Cerebellum (tissue), 4 donors: ENCODE measurements at places on chromosomes 12 and 14. TPM values are rescaled to one million over a fixed set of nuclear protein-coding genes. Genes with fewer than 3 reads are reported as not detected.

GRCh38 chr12:51636581-51636980 lies 45.5 kb downstream of the SCN8A start:
- DNase-seq, result no peak

- DNase-seq, result no peak
These were observed 5.1 kb upstream of the PAPLN start for GRCh38 chr14:73231981-73232851.

- no peak for DNase-seq
These were observed 26.0 kb upstream of the IL22 start for GRCh38 chr12:68279227-68280054.

DNA sequence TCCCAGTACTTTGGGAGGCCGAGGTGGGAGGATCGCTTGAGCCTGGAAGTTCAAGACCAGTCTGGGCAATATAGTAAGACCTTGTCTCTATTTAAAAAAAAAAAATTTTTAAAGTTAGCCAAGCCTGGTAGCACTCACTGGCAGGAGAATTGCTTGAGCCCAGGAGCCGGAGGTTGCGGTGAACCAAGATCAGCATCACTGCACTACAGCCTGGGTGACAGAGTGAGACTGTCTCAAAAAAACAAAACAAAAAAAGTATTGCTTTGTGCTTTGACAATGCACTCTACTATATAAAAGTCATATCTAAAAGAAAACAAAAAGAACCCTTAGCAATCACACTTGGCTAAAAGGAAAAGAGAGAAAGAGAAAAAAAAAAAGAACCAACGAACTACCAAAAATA lies 26.8 kb downstream of the GNPTAB start:
- DNase-seq, result no peak

- DNase-seq, result no peak
These were observed 47.1 kb downstream of the IGF1 start for GRCh38 chr12:102433304-102433703.

GRCh38 chr14:60722357-60723115 lies 1.6 kb downstream of the SIX4 start:
- peak; percentile 15 for DNase-seq

DNA sequence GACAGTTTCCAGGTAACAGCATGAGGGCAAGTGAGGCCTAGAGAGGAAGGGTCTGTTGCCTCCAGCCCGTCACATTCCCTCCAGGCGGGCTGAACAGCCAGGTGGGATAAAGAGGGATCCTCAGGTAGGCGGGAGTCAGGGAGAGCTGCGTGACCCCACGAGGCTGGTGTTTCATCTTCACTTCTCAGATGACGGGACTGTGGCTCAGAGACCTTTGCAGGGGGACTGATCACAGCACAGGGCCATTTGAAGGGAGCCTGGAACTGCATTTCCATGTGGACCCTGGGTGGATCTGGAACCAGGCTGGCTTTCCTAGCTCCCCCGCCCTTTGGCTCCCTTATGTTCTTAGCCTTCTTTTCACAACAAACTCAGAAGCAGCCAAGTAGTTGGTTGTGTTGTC lies 37.4 kb downstream of the SH2B3 start:
- DNase-seq, result no peak

DNA sequence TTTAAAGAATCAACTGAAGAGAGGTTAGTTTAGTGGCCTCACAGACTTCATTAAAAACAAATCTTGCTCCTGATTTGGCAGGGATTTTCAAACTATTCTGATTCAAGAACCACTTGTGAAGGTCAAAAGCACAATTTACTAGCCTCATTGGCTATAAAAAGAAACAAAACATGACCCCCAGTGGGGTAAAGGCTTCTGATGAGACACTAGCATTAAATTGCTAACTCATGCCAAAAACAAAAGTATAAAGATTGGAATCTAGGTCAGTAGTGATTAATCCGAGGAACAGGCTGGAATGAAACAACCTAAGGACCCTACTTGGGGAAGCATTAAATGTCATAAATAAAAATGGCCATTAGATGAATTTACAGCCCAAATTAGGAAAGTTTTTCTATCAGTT lies 312.3 kb downstream of the PAWR start:
- no peak for DNase-seq

DNA sequence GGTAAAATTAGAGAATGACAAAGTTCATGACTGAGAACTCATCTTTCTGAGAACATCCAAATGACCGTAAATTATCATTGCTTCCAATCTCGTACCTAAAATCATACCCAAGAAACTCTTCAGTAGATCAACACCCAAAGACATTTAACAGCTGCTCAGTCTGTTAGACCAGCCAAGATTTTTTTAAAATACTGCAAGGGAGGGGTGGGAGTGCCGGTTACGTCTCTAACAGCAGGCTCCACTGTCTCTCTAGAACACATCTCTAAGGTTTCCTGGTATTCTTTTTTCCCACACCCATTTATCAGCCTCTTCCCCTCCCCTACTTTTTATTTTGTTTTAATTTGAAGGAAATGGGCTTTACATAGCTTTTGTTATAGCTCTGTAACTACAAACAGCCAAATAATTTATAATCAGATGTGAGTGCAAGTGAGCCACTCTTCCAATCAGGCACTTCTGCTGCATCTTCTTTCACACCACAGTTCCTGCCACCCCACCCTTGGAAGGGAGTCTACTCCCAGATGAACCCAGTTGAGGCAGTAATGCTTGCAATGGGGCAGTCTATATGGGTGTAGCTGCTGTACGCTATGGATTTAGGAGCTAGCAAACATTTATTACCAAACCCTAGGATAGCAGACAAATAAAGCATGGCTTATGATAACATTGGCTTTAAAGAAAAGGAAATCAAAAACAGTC lies 21.9 kb downstream of the PTPRB start:
- DNase-seq, result no peak

DNA sequence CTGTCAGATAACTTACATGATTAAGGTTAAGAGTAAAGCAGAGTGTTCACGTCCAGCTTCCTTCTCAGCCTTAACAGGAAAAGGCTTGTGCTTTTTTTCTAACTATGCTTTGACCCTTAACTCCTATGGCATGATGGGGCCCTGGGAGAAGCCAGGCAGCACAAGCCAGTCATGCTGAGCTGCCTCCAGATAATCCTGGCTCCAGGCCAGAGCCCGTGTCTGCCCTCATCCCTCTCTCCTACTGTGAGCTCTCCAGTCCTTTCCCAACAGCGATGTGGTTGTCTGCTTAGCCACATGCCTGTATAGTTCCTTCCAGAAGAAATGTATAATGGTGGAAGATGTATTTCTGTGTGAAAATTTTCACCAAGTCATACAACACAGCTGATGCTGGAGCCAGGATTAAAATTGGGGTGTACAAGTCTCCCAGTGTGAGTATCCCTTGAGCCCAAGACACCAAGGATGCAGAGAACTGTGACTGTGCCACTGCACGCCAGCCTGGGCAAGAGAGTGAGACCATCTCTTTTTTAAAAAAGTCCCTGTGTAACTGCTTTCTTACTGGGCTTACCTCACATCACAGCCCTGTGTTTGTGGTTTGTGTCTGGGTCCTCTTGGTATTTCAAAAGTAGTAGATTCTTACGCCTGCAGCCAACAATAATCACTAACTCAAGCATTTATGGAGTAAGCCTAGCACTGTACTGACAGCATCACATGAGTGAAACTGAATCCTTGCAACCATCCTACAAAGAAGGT lies 7.9 kb upstream of the ITFG2 start:
- peak; percentile 71 for DNase-seq

GRCh38 chr14:68626386-68626785 lies 166.5 kb downstream of the ZFP36L1 start:
- no peak for DNase-seq

DNA sequence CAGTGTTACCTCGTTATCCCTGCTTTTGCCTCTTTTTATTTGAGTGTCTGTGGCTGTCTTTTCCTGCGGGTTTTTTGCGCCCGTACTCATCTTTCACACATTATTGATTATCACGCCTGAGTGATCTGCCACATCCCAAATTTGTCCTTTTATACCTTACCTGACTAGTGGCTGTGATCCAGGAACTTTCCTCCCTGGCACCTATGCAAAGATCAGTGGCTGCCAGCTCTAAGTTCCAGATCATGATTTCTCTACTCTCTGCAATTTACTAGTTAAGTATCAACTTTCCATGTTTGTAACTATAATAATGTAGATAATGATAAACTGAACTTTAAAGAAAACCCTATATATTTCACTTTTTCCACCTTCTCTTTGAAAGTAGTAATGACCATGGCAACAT lies 36.9 kb downstream of the PLEKHA5 start:
- no peak for DNase-seq

- DNase-seq, result no peak
These were observed 318.1 kb downstream of the AEBP2 start for GRCh38 chr12:19757317-19757877.

- DNase-seq, result peak; percentile 11
These were observed 88.3 kb downstream of the OTOGL start for GRCh38 chr12:80187660-80188090.

DNA sequence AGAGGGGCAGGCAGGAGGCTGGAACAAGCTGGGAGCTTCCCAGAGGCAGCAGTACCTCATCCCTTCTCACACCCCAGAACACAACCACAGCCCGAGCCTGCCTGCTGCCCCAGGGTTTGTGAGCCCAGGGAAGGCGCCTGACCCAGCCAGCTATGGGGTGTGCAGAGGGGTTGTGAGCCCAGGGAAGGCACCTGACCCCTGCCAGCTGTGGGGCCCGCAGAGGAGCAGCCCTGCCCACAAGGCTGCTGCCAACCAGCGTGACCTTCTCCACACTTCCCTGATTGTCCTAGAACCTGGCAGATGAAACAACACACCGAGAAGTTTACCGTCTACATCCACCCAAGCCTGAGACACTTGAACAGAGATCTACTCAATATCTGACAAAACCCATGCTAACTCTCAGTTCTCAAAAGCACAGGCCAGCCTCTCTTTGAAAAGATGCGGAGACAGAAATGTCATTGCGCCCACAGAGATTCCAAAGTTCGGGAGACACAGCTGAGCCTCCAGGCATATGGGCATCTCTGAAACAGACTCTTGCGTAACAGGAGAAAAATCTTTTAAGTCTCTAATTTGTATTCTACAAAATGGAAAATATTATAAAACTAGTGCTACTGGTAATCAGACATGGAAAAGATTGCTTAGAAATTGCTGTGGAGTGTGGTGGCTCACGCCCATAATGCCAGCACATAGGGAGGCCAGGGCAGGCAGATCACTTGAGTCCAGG lies 47.3 kb downstream of the SFSWAP start:
- DNase-seq, result no peak

- DNase-seq, result no peak
These were observed 64.3 kb upstream of the RBM19 start for GRCh38 chr12:114030451-114030850.

GRCh38 chr12:109202770-109203169 lies 86.4 kb downstream of the ACACB start:
- DNase-seq, result no peak

DNA sequence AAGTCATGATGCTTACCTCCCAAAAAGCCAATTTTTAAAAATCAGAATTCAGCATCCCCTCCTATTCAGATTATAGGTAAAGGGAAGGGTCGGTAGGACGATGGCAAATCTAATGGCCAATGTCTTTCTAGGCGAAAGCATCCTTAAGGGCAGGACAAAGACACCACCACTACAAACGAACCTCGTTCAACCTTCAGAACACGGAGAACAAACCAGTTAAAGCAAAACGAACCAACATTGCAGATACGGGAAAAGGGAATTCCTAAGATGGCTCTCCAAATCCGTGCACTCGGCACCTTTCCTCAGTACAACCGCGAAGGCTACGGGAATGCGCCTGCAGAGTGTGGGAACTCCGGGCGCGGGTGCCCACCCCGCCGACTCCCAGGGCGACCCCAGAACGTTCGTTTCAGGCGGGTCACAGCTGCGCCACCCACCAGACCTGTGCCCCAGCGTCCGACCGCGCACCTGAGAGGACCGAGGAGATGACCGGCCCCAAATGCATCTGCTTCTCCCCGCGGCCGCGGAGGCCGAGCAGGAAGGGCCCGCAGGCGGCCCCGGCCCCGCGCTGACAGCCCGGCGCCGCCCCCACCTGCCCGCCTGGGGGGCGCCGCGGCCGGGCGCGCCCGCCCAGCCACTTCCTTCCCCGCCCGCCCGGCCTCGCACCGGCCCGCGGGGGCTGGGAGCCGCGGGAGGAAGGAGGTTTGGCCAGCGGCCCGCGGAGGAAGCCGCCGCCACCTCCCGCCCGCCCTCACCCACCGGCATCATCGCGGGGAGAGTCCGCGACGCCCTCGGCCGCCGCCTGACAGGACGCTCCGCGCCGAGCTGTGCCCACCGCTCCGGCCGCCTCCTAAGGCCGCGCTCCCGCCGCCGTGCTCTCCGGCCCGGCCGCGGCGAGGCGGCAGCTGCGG lies 578 bp downstream of the PPP1R13B start:
- peak; percentile 54 for DNase-seq

DNA sequence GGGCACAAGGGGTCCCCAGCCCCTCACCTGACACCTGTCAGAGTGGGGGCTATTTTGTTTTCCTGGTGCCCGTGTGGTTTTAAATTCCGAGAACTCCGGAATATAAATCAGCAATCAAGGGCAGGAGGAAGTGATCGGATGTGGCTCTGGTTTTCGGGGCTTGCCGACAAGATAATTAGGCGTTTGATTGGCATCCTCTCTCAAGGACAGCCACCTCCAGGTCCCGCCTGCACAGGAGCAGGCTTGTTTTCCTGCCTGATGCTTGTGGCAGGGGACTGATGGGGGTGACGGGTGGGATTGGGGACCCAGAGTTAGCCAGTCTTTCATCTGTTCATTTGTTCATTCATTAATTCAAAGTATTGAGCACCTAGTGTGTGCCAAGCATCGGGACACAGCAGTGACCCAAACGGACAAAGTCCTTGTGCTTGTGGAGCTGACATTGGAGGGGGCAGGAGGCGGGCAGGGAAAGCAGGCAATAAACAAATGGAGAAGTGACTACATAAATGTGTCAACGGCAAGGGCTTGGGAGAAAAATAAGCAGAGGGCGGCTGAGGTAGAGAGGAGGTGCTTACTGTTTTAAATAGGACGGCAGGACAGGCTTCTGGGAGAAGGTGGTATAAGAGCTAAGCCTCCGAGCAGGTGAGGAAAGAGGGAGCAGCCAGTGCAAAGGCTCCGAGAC lies 166.5 kb downstream of the PHETA1 start:
- no peak for DNase-seq

DNA sequence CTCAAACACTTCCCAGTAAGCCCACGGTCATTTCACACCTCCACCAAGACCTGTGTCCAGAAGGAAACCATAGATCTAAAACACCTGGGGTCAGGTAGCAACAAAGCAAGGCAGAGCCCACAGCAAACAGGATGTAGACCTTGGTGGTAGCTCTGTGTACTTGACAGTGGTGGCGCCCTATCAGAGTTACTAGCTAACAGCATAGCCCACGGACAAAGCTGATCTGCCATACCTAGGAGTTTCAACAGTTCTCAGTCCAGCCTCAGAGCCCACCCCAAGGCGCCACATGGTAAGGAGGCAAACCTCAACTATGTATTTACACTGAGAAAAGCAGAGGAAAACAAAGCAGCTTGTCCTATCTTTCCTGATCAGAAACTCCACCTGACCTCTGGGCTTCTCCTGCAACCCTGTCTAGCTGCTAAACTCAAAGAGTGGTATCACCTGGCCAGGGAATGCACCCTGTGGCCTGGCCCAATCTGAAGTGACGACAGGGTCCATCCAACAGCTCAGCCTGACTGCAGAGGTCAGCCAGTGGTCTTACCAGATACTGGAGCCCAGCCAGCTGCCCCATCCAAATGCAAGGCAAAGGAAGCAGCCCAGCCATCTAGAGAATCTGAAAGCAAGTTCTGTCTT lies 46.3 kb downstream of the STON2 start:
- DNase-seq, result no peak

PAWR gene
- 16.6 TPM for total RNA-seq

PLEK2 gene
- 0.64 TPM for total RNA-seq

ZFHX2 gene
- total RNA-seq, result 4.2 TPM

TMEM120B gene
- 13.8 TPM for total RNA-seq

SPRYD3 gene
- 16.0 TPM for total RNA-seq

ANKS1B gene
- 331 TPM for total RNA-seq

SLC6A15 gene
- 63.4 TPM for total RNA-seq

MSRB3 gene
- 7.0 TPM for total RNA-seq

GRIP1 gene
- total RNA-seq, result 58.6 TPM

KRT4 gene
- not detected for total RNA-seq
